Kidney epithelial cell (primary cell): ENCODE measurements at places on chromosomes 5 and 9. TPM values are rescaled to one million over a fixed set of nuclear protein-coding genes. Genes with fewer than 3 reads are reported as not detected.

The SPATA6L gene
- total RNA-seq = 1.3 and 2.5 TPM in 2 replicates

The FREM1 gene
- total RNA-seq = 0.75 and 1.0 TPM in 2 replicates

The LAMC3 gene
- 7.5 and 9.7 TPM in 2 replicates for total RNA-seq

The HAND1 gene
- not detected in 2 replicates for total RNA-seq

GRCh38 chr5:107341376-107342084 is 329.2 kb downstream of the EFNA5 start:
- DNase-seq = no peak

GRCh38 chr5:4230786-4231641 is 635.4 kb downstream of the IRX1 start:
- no peak for DNase-seq

GRCh38 chr5:122219436-122220166 is 90.3 kb downstream of the ZNF474 start:
- DNase-seq = no peak

- no peak for DNase-seq
Measured at GRCh38 chr5:104247260-104247659, 684.7 kb upstream of the NUDT12 start.

- no peak for DNase-seq
Measured at GRCh38 chr9:35501946-35502345, 12.0 kb downstream of the RUSC2 start.
